Thymus (tissue), 14 donors: ENCODE measurements at places on chromosomes 6 and 20.

DNA sequence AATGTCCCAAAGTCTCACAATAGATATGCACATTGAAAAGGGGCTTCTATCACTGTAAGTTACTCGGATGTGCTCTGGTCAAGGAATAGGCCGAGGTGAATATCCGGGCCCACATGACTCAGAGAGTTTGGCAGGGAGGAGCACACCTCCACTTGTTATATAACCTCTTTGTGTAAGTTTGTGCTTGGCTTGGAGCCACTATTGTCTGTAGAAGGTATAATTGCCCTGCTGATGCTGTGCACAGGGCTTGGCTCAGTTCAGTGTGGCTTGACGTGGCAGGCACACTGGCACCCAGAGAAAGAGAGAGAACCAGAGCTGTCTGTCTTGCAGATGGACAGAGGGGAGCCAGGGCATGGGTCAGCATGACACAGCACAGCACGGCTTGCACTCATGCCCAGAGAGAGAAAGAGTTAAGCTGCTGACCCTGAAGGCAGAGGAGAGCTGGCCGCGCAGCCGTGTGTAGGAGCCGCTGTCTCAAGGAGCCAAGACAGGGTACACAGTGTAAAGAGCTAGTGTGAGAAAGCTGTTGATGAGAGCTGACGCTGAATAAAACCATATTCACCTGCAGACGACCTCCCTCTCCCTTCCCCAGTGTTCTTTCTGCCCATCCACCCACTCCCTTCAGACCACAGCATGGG, 482.5 kb downstream of the C6orf118 start:
- no peaks in the 10 kb centered on the region for H3K27me3 ChIP-seq
- no peak overlapping the region for H3K27ac ChIP-seq
- no peak overlapping the region for H3K4me3 ChIP-seq
- H3K4me1 ChIP-seq: no peaks in the 10 kb centered on the region

DNA sequence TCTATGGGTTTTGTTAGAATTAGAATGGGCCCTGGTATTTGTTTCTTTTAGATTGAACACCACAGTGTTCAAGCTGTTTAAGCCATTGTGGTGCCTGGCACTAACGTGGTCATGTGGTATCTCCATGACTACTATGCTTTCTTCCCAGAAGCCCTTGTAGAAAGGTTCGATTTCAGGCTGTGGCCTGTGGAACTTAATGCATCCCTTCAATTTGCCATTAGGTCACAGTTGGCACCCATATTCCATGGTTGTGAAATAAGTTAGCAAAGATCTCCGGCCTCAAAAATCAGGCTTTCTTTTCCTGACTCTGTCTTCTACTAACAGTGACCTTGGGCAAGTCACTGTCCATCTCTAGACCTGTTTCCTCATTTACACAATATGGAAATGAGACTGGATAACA, 31.3 kb upstream of the AAR2 start:
- H3K4me3 ChIP-seq: no peak overlapping the region
- DNase-seq: no peak
- no peaks in the 10 kb centered on the region for H3K27me3 ChIP-seq
- H3K36me3 ChIP-seq: no peaks in the 10 kb centered on the region

DNA sequence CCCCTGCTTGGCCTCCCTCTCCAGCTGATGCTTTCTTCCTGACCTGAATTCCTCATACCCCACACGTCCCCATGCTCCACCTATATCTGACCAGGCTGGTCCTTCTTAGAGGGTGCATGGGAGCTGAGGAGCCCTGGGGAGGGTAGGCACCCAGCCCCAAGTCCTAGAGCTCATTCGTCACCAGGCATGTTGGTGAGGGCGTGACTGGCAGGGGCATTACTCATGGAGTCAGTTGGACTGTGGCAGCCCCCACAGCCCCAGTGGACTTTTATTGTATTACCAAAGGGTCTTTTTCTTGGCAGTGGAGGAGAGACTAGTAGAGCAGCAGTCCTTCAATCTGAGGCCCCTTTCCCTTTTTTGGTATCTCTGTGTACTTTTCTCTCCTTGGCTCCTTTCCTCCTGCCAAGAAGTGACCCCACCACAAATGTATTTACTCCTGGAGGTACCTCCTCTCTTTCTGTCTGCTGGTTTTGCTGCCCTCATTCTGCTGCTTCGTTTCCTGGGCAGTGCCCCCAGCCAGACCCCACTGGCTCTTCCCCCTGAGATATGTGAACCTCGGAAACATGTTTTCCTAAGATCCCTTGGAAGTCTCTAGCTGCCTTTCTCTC, 10.4 kb upstream of the SGK2 start:
- H3K27me3 ChIP-seq: no peaks in the 10 kb centered on the region
- no peak overlapping the region for H3K4me3 ChIP-seq
- no peaks in the 10 kb centered on the region for H3K4me1 ChIP-seq
- H3K27ac ChIP-seq: no peak overlapping the region

DNA sequence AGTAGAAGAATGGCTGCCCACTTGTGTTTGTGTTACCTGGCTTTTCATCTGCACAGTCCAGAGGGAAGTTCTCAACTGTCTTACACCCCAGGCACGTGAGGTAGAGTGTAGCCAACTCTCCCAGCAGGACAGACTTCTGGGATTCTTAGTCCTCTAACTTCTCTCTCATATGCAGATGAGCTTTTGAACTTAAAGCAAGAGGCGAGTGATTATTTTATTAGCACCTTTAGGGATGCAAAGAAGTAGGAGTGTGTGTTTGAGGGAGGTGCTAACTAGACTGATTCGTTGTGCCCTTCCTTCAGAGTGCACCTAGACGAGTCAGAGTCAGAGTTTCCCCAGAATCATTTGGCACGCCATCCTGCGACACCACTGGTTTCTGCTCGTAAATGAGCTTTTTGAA, 10.8 kb downstream of the CDYL start:
- no peak overlapping the region for H3K27ac ChIP-seq
- no peak overlapping the region for H3K4me3 ChIP-seq
- no peaks in the 10 kb centered on the region for H3K27me3 ChIP-seq

DNA sequence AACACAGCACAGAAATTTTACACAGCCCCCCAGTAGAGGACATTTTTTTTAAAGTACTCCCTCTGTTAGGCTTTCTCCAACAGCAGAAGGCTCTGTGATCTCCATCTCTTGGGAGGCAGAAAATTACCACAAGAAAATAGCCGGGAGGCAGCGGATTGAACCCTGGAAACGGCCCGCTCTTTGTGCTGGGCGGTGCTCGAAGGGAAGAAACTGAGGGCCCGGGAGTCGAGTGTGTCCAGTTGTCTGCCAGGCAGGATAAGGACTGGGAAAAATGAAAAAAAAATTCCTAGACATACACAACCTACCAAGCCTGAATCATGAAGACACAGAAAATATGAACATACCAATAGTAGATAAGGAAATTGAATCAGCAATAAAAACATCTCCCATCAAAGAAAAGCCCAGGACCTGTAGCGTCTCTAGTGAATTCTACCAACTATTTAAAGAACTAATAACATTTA, 31.5 kb downstream of the POM121L2 start:
- no peak overlapping the region for H3K4me3 ChIP-seq
- H3K36me3 ChIP-seq: no peaks in the 10 kb centered on the region
- DNase-seq: no peak
- H3K27ac ChIP-seq: no peak overlapping the region
- H3K27me3 ChIP-seq: peaks cover 54% of the 10 kb centered on the region

GRCh38 chr6:36956446-36956820, 1.9 kb downstream of the PI16 start:
- H3K4me1 ChIP-seq: peaks cover 21% of the 10 kb centered on the region
- H3K27ac ChIP-seq: no peak overlapping the region
- no peak overlapping the region for H3K4me3 ChIP-seq
- H3K27me3 ChIP-seq: no peaks in the 10 kb centered on the region
- no peaks in the 10 kb centered on the region for H3K36me3 ChIP-seq
- no peak for DNase-seq

- no peaks in the 10 kb centered on the region for H3K36me3 ChIP-seq
- no peaks in the 10 kb centered on the region for H3K4me1 ChIP-seq
- DNase-seq: no peak
- H3K4me3 ChIP-seq: no peak overlapping the region
Observed at GRCh38 chr6:137893181-137893580, 26.1 kb downstream of the TNFAIP3 start.

- H3K36me3 ChIP-seq: no peaks in the 10 kb centered on the region
- H3K27ac ChIP-seq: no peak overlapping the region
- no peaks in the 10 kb centered on the region for H3K27me3 ChIP-seq
- peak; percentile 5 for DNase-seq
- no peak overlapping the region for H3K4me3 ChIP-seq
- no peaks in the 10 kb centered on the region for H3K4me1 ChIP-seq
Observed at GRCh38 chr6:138545621-138545980, 46.3 kb upstream of the NHSL1 start.

- no peak overlapping the region for H3K4me3 ChIP-seq
- H3K27ac ChIP-seq: no peak overlapping the region
- no peaks in the 10 kb centered on the region for H3K27me3 ChIP-seq
- no peaks in the 10 kb centered on the region for H3K4me1 ChIP-seq
Observed at GRCh38 chr20:10603971-10604864, 69.6 kb downstream of the JAG1 start.

- H3K27me3 ChIP-seq: no peaks in the 10 kb centered on the region
- no peaks in the 10 kb centered on the region for H3K36me3 ChIP-seq
- no peak for DNase-seq
- H3K27ac ChIP-seq: no peak overlapping the region
Observed at GRCh38 chr6:163745536-163746400, 331.2 kb downstream of the QKI start.

DNA sequence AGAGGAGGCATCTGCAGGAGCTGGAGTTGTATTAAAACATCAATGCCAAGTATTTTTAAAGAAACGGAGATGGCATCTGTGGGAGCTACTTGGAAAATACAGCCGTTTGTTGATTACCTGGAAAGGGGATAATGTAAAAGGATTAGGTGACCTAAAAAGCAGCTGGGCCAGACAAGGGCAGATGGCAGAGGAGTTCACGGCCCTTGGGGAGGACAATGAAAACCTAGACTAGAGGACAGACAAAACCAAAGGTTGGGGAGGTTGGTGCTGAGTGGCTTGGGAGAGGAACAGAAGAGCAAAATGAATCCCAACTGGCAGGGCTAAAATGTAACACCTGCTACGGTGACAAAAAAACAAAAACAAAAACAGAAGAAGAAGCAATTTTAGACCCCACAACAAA, 260.5 kb upstream of the JARID2 start:
- no peak overlapping the region for H3K4me3 ChIP-seq
- DNase-seq: no peak
- H3K36me3 ChIP-seq: no peaks in the 10 kb centered on the region
- no peaks in the 10 kb centered on the region for H3K27me3 ChIP-seq
- no peak overlapping the region for H3K27ac ChIP-seq

DNA sequence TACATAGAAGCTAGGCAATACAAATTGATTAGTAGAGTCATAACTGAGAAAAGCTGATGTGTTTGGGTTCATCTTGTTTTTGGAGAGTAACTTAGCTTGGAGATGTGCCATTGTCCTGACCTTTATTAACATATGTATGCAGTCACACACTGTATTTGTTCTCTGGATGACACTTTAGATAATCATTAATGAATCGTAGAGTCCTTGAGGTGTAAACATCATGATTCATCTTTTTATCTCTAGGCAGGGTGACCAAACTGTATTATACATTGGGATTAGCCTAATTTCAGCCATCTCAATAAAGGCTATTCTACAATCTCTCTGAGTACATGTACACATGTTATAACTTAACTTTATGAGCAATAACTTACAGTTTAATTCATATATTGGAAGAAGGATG, 3.6 kb upstream of the MTCL3 start:
- H3K27me3 ChIP-seq: peaks cover 27% of the 10 kb centered on the region
- no peak for DNase-seq
- H3K4me1 ChIP-seq: no peaks in the 10 kb centered on the region
- H3K4me3 ChIP-seq: no peak overlapping the region
- no peak overlapping the region for H3K27ac ChIP-seq

GRCh38 chr6:143222801-143223231, 162.1 kb downstream of the AIG1 start:
- no peaks in the 10 kb centered on the region for H3K4me1 ChIP-seq
- no peak overlapping the region for H3K27ac ChIP-seq
- no peak for DNase-seq
- no peak overlapping the region for H3K4me3 ChIP-seq

DNA sequence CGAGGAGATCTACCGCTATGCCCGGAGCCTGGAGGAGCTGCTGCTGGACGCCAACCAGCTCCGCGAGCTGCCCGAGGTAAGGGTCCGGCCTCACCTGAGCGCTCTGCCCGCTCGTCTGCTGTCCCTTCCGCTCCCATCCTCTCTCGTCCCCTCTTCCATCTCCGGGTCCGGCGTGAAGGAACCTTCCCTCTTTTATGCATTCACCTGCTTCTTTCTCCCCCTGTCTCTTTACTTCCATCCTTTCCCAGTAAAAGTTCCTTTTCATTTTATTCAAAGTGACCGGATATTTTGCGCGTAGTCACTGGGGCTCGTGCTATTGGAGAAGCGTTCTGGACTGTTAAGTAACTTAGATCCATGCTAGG, 516 bp downstream of the LRRC1 start:
- peaks cover 12% of the 10 kb centered on the region for H3K4me1 ChIP-seq
- H3K27me3 ChIP-seq: peaks cover 2% of the 10 kb centered on the region
- no peak for DNase-seq
- H3K36me3 ChIP-seq: no peaks in the 10 kb centered on the region
- peak overlapping the region; percentile 46 for H3K27ac ChIP-seq

DNA sequence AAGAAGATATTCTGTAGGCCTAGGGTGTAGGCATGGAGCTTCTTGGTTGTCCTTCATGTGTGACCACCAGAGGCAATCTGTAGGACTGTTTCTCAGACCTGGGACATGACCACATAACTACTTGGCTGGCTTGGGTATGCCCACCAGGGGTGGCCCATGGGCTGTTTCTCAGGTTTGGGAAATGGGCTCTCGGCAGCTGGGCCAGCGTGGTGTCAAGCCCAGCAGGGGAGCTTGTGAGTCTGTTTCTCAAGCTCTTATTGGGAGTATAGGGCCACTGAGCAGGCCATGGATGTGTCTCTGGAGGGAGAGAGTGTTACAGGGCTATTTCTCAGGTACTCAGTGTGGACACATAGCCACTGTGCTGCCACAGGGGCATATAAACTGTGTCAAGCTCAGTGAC, 2.5 kb upstream of the SEMG2 start:
- H3K27me3 ChIP-seq: no peaks in the 10 kb centered on the region
- no peaks in the 10 kb centered on the region for H3K4me1 ChIP-seq
- H3K27ac ChIP-seq: no peak overlapping the region

- no peaks in the 10 kb centered on the region for H3K4me1 ChIP-seq
- no peaks in the 10 kb centered on the region for H3K27me3 ChIP-seq
- no peak for DNase-seq
Observed at GRCh38 chr6:163438940-163439335, 24.4 kb downstream of the QKI start.

DNA sequence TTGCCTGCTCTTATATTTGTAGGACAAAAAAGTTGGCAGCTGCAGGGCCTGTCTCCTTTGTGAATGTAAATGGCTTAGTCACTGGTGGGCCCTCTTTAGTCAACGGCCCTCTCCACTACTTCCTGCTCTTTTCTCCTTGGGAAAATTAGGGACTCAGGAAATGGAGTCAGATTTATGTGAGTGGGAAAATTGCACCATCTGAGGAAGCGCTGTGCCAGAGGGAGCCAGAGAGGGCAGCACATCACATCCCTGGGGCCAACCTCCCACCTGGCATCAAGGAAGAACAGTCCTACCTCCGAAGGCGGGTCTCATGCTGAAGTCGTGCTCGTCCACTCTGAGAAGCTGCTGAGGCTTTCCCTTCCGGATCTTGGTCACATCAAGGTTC, 15.6 kb downstream of the GABRR2 start:
- H3K27me3 ChIP-seq: no peaks in the 10 kb centered on the region
- peaks cover 3% of the 10 kb centered on the region for H3K36me3 ChIP-seq
- no peak overlapping the region for H3K27ac ChIP-seq
- DNase-seq: no peak

GRCh38 chr20:32589769-32590168, 4.6 kb upstream of the NOL4L start:
- no peak for DNase-seq
- H3K27me3 ChIP-seq: no peaks in the 10 kb centered on the region
- no peak overlapping the region for H3K27ac ChIP-seq
- H3K4me3 ChIP-seq: no peak overlapping the region
